ENCODE measurements at places on chromosomes 12 and 14.

DNA sequence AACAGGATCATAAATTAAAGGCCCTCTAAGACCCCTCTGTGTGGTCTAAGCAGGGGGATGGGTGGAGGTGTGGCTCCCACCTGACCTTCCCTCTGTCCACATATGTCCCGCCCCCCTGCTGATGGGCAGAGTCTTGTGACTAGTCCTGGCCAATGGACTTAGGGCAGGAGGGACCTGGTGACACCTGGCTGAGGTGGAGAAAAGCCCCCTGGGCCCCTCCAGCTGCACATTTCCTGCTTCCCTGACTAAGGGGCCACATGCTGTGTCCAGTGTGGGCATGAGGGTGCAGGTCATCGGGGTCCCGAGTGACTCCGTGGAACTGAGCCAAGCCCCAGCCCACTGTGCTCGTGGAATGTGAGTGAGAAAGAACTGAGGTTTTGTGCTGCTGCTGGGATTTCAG is 254.7 kb downstream of the ADGRD1 start:
- no peak for DNase-seq

GRCh38 chr14:83870546-83871270 is 1659.2 kb upstream of the FLRT2 start:
- no peak for DNase-seq

DNA sequence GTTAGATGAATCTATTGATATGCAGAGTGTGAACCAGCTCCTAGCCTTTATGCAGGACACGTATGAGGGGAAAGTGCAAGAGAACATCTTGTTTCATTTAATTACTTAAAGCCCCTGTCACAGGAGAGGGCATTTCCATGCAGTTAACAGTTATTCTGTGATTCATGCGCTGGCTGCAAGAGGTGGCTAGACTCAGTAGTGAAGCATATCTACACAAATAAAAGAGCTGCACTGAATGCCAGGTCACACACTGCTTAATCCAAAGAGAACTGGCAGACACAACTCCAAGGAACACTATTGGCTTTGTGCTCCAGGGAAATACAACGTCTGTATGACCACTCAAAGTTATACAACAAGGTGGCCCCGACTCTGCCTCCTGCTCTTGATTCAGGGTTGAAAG is 394.1 kb downstream of the C12orf75 start:
- DNase-seq = peak; percentile 77

DNA sequence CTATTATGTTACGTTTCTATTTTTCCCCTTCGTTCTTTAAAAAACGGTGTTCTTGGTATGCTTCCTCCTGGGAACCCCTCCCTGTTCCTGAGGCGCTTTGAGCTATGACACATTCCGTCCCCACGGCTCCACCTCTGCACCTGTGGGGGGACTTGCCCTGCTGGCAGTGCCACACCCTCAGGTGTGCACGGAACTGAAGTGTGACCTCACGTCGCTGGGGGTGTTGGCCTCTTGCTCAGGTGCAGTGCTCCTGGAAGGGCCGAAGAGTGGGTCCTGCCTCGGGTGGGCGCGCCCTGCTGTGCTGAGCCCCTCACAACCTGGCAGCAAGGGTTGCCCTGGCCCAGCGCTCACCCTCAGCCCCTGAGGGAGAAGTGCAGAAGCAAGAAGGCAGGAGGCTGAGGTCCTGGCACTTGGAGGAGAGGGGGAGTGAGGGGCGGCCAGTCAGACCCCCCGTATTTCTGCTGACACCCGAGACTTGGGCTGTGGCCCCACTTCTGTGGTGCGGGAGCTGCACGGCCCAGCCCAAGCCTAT is 4.9 kb downstream of the AMN start:
- DNase-seq = no peak

- DNase-seq = no peak
These were observed 47.1 kb downstream of the FBRSL1 start for GRCh38 chr12:132537049-132537448.

DNA sequence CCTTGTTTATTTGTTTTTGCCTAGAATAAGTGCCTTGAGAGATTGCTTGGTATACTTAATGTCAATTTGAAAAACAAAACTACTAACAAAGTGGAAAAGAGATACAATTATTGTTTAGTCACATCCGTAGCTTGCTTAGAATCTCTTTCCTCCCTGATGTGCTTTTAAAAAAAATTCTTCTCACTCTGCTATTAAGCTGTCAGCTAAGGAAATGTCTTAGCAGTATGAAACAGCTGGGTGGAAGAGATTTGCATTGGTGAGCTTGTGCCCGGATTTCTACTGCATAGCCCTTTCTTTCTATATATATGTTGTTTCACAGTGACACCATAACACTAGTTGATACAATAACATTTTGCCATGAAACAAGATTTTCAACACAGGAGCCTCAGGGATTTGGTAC is 229.4 kb upstream of the RGS6 start:
- no peak for DNase-seq

GRCh38 chr14:105519946-105520698 is 6.3 kb upstream of the TMEM121 start:
- DNase-seq = no peak

GRCh38 chr12:114269153-114269552 is 136.8 kb downstream of the TBX5 start:
- peak; percentile 9 for DNase-seq

DNA sequence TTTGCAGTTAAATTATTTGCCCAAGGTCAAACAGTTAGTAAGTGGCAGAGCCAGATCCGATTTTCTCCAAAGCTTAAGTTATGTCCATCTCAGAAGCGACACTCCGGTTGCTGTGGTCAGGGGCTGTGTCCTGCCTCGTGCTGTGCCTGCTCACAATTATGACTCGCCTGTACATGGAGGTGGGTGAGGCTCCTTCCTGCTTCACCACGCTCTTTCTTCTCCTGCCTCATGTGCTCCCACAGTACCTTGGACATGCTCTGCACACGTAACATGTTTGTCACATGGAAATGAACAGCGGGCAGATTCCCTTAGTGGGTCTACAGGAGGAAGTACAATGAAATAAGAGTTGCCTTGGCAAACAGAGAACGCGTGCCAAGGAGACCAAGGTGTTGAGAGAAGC is 62.2 kb upstream of the CCND2 start:
- DNase-seq = no peak

- peak; percentile 51 for DNase-seq
These were observed 156.5 kb downstream of the PRKCH start for GRCh38 chr14:61477712-61478462.

DNA sequence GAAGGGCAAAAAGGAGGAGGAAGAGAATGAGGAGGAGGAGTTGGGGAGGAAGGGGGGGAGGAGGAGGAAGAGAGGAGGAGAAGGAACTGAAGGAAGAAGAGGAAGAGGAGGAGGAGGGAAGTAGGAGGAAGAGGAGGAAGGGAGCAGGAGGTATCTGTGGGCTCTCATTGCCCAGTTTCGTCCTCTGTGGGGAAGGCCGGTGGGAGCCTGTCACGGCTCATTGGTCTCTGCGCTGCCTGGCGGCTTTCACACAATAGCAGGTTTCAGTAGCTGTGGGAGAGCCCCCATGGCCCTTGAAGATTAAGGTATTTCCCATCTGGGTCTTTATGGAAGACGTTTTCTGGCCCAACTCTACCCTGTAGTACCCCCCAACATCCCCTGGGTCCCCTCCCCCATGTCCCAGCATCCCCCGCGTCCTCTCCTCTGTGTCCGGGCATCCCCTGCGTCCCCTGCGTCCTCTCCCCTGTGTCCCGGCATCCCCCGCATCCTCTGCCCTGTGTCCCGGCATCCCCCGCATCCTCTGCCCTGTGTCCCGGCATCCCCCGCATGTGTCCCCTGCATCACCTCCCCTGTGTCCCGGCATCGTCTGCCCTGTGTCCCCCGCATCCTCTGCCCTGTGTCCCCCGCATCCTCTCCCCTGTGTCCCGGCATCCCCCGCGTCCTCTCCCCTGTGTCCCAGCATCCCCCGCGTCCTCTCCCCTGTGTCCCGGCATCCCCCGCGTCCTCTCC is 278.2 kb upstream of the SFSWAP start:
- no peak for DNase-seq

DNA sequence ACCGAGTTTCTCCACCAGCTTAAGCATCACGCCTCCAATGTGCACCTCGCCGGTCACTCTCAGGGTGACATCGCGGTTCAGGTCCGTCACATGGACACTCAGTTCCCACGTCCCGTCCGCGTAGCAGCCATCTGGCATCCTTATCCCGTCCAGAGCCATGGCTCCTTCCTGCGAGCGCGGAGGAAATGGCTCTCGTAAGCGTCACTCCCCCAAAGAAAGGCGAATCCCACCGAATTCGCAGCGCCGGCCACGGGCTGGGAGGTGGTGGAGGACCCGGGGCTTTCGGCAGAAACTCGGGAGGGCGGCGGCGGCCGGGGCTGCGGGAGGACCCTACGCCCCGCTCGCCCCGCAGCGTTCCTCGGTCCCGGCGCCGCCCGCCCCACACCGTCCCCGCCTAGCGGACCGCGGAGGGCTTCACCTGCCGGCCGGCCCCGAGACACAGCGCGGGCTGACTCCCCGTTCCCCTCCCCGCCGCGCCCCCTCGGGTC is 396 bp downstream of the FERMT2 start:
- DNase-seq = peak; percentile 67

GRCh38 chr14:56099081-56099797 is 19.0 kb upstream of the PELI2 start:
- no peak for DNase-seq

DNA sequence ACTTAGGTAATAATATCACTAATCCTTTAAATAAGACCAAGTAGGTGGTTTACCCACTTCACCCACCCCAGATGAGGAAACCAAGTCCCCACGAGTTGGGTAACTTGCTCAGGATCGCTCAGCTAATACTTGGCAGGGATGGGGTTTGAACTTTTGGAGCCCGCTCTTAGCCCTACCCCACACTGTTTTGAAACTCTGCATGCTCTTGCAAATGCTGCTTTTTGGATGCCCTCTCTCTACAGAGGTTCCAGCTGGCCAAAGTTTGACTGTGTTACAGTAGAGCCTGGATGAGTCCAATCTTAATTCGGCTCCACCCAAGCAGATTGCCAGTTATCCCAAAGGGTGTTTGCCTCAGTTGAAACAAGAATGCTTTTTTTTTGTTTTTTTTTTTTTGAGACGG is 6.8 kb downstream of the PLEKHG3 start:
- no peak for DNase-seq

DNA sequence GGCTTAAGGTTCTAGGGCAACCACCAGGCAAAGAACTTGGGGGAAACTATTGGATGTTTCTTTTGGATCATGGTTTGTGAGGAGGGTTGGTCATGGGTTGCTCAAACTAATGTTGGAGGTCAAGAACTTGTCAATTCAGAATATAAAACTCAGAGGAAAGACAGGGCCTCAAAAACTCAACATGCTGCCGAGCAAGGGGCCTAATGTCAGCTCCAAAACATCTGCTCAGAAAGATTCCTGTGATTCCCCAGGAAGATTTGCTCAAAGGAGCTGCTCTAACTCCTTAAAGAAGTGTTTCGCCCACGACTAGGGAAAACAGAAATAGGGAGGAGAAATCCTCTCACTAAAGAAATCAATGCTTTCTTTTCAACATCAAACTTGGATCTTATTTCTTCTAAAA is 3.7 kb upstream of the IGF1 start:
- no peak for DNase-seq

GRCh38 chr12:46456356-46457334 is 84.1 kb upstream of the SLC38A2 start:
- DNase-seq = no peak

DNA sequence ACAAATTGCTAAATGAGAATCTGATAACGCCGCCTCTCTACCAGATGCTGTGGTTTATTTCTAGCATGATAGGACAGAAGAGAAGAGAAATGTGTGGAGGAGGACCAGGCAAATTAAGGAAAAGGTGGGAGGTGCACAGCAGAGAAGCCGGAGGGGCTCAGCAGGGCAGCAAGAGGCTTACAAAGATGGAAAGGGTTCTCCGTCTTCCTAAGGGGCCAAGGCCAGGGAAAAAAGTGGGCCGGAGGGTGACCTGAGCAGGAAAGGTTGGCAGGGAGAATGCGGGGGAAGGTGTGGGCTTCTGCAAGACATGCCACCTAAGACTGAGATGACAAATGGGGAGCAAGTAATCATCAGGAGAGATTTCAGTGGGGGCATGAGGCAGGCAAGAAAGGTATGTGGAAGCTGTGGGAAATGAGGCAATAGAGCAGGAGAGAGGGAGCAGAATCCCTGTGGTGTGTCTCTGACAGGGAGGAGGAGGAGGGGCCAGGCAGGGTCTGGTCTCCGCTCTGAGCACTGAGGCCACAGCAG is 18.7 kb downstream of the MANSC1 start:
- no peak for DNase-seq

- DNase-seq = no peak
These were observed 149.5 kb downstream of the ETV6 start for GRCh38 chr12:11798856-11799501.

- DNase-seq = peak; percentile 8
These were observed 79.8 kb downstream of the SRRM4 start for GRCh38 chr12:119060847-119061796.

DNA sequence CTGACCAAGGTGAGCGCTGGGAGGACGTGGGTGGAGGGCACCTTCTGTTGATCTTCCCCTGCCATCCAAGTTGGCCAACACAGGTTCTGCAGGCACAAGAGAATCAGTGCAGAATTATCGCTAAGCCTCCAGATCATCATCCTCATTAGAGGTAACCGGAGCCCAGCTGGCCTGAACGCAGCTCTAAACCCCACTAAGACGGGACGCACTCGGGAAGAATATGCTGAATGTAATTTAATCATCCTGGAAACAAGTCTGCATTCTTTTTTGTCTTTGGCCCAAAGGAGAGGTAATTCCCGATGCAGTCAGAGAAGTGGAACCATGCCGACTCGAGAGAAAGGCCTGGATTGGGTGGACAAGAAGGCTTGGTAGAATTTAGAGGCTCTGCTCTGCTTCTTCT is 111.0 kb upstream of the GSC start:
- DNase-seq = no peak

- no peak for DNase-seq
These were observed 661.7 kb downstream of the VRK1 start for GRCh38 chr14:97458661-97459579.

GRCh38 chr14:54332490-54332889 is 64.3 kb upstream of the CDKN3 start:
- DNase-seq = no peak

DNA sequence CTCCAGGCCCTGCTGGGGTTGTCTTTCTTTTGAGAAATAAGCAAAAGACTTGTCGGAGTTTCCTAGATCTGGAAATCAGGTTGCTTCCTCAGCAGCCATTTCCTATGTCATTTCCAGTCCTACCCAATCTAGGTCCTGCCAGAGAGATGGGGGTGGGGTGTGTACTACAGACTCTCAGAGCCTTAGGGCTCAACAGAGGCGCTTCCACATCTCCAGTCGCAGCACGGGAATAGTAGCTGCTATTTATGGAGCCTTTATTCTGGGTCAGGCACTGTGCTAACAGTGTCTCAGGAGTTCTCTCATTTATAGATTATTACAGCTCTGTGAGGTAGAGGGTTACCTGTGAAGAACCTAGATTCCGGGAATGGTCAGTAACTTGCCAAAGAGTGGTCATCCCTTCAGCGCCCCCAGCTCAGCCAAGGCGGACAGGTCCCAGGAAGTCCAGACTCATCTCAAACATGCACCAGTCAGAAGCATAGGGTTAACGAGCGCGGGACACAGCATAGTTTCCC is 21.9 kb downstream of the DHRS2 start:
- DNase-seq = no peak

GRCh38 chr12:16526693-16527092 is 79.3 kb downstream of the LMO3 start:
- DNase-seq = no peak

GRCh38 chr12:119204671-119205285 is 26.0 kb downstream of the HSPB8 start:
- no peak for DNase-seq

- no peak for DNase-seq
These were observed 56.1 kb downstream of the LMNTD1 start for GRCh38 chr12:25497021-25497420.

Measured in globus pallidus (tissue), 1 donor.